ENCODE measurements at places on chromosomes 6 and 20.

GRCh38 chr6:150891888-150892485 lies 26.5 kb downstream of the MTHFD1L start:
- DNase-seq: peak; percentile 83

DNA sequence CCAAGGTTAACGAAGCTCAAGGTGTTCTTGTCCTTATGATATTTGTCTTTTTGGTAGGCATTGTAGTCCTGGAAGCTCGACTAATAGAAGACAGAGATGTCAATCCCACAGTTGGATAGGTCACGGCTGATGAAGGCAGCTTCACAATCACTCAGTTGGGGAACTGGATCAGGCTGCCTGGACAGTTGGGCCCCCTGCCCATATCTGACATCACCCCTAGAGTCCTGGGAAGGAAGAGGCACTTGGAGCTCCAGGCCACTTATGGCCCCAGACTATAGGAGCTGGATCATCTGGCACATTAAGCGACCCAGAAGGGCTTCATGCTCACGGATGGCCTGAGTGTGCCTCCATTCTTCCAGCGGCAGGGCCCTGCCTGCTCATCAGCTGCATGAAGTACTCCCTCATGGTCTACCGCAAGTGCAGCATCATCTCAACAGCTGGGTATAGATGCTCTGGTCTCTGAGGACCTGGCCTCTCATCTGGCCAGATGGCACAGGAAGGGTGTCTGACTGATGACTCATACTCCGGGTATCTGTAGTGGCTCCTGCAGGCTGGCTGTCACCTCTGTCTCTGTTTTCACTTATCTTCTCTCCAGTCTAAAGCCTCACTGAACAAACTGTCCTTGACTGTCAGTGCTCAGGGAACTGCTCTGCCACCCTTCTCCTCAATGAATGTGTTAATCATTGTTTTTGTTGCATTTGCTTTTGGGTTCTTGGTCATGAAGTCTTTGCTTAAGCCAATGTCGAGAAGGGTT lies 29.2 kb upstream of the SSR1 start:
- no peak for DNase-seq

- DNase-seq: no peak
Measured at GRCh38 chr20:4626228-4626627, 95.5 kb upstream of the PRND start.

GRCh38 chr6:122701666-122702065 lies 77.8 kb upstream of the FABP7 start:
- DNase-seq: no peak

GRCh38 chr6:89348372-89348771 lies 4.2 kb downstream of the UBE2J1 start:
- no peak for DNase-seq

DNA sequence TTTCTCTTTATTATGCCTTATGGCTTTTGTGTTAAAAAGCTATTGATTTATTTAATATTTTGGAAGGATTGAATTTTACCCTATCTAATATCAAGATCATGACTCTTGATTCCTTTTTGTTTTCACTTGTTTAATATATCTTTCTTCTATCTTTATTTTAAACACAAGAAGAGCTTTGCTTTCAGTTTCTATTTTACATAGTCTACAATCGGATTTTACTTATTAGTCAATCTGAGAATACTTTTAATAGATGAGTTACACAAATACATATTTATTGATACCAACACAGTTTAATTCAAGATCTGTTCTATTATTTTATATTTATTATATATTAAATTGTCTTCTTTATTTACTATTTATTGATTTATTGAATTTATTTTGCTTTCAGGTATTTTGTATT lies 218.8 kb downstream of the ESR1 start:
- no peak for DNase-seq

DNA sequence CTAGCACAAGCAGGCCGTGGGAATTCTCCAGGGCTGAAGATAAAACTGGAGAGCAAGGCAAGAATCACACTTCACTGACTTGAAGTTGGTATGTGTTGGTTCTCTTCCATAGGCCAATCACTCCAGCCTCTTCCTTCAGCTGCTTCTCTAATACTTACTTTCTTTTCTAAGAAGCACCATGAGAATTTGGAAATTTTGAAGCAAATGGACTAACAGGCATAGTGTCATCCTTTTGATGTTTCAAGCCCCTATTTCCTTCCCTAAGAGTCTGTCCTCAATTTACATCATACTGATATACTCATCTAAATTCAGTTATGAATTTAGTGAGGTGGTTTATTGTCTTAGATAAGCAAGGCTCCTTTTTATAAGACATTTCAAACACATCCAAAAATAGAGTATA lies 24.0 kb downstream of the SLC26A8 start:
- DNase-seq: no peak

DNA sequence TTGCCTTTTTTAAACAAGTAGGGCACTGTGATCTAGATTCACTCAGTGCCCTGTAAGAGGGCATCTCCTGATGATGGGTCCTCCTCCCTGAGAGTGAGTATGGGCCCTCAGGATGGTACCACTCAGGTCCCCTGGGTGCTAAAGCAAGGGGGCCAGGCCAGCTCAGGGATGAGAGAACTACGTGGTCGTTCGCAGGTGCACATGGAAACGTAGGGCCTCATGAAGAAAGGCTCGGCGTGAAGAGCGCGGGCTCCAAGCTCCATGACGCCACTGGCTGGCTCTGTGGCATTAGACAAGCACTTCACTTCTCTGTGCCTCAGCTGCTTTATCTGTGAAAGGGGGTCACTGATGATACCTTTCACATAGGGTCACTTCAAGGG lies 50.7 kb downstream of the SYNJ2 start:
- DNase-seq: no peak

DNA sequence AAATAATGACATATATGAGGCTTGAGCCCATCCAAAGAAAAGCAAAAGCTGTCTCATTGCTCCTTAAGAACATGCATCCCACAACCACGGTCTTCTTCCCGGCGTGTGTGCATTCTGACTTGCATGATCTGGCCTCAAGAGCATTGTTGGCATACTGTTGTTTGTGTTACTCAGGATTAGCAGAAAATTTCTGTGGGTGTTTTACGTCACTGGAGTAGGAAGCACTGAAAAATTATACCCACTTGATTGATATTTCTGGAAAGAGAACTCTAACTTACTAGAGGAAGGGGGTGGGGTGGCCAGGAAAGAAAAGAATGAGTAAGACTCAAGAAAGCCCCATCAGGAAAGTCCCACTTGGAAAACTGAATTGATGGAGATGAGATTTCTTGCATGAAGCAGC lies 326.2 kb upstream of the PRDM1 start:
- no peak for DNase-seq

GRCh38 chr6:85300581-85300980 lies 149.3 kb upstream of the NT5E start:
- no peak for DNase-seq

GRCh38 chr6:6058054-6058444 lies 51.3 kb upstream of the NRN1 start:
- no peak for DNase-seq

DNA sequence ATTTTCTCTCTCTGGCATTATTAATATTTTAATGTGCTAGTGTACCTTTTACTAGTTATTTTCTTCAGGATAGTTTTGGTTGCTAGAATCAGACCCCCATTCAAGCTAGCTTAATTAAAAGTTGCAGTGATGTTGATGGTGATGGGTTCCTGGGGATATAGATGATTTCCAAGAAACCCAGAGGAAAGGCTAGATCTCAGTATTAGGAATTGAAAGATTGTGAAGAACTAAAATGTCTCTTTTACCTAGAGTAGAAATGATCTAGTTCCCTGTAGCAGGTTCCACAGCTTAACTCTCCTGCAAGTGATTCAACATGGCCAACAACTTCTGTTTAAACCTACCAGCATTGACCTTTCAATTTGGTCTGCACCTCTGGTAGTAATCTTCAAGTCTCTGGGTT lies 78.6 kb downstream of the DOK5 start:
- DNase-seq: no peak

All from activated effector memory CD4-positive, alpha-beta T cell treated with anti-CD3 and anti-CD28 coated beads, Interleukin-2, amount 50 U/mL, for 16 hours (primary cell).